ENCODE measurements at places on chromosomes 13 and 19.

GRCh38 chr13:73781384-73781783 is 352.8 kb downstream of the KLF12 start:
- DNase-seq = no peak

DNA sequence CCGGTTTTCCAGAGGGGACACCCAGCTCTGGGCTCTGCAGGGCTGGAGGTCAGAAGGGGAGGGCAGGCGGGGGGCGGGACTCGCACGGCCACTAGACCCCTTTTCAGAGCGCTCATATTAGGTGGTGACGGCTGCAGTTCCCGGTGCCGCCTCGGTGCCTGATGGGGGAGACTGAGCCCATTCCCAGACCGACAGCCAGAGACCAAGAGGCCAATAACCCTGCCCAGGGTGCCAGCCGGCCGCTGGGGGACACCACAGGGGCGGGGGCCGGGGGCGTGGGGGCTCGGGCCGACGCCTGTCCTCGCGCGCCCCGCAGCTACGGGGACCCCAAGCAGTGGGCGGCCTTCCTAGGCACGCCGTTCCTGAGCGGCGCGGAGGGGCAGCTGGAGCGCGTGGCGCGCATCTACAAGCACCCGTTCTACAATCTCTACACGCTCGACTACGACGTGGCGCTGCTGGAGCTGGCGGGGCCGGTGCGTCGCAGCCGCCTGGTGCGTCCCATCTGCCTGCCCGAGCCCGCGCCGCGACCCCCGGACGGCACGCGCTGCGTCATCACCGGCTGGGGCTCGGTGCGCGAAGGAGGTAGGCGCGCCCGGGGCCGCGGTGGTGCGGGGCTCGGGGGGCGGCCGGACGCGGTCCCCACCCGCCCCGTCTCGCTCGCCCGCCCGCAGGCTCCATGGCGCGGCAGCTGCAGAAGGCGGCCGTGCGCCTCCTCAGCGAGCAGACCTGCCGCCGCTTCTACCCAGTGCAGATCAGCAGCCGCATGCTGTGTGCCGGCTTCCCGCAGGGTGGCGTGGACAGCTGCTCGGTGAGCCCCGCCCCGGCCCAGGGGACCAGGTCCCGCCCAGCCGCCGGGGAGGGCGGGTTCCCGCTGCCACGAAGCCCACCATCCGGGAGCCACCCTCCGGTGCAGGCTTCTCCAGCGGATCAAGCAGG is 2.4 kb downstream of the TIMM13 start:
- DNase-seq = no peak

DNA sequence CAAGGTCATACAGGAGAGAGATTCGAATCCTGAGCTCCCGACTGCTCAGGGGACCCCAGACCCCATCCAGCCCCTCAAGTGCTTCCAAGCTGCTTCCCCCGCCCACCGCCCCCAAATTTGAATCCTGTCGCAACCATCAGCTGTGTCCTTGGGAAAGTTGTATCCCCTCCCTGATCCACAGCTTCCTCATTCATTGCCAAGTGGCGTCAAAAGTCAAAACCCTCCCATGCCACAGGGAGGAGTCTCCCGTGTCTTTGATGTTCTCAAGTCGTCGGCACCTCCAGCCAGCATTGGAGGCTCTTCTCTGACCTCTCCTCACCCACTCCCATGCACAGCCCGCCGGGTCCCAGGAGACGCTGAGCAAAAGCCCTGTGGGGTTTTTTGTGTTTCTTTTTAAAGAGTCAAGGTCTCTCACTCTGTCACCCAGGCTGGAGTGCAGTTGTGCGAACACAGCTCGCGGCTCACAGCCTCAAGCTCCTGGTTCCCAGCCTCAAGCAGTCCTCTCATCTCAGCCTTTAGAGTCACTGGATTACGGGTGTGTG is 2.8 kb upstream of the IFI30 start:
- DNase-seq = no peak

GRCh38 chr13:113927661-113928581 is 46.0 kb downstream of the C13orf46 start:
- DNase-seq = no peak

- DNase-seq = no peak
Observed at GRCh38 chr13:110068176-110068473, 238.8 kb downstream of the COL4A1 start.

GRCh38 chr19:19540715-19541515 is 2.9 kb downstream of the CILP2 start:
- DNase-seq = peak; percentile 46

- DNase-seq = no peak
Observed at GRCh38 chr19:48617146-48617937, 1.6 kb downstream of the RPL18 start.

- DNase-seq = no peak
Observed at GRCh38 chr13:51244637-51245405, 22.6 kb downstream of the FAM124A start.

Data from stimulated activated CD4-positive, alpha-beta T cell treated with anti-CD3 and anti-CD28 coated beads, Interleukin-1b, Interleukin-23, amount 100 ng/mL, for 1 hour (primary cell).